ENCODE measurements at places on chromosomes 7 and 10.

DNA sequence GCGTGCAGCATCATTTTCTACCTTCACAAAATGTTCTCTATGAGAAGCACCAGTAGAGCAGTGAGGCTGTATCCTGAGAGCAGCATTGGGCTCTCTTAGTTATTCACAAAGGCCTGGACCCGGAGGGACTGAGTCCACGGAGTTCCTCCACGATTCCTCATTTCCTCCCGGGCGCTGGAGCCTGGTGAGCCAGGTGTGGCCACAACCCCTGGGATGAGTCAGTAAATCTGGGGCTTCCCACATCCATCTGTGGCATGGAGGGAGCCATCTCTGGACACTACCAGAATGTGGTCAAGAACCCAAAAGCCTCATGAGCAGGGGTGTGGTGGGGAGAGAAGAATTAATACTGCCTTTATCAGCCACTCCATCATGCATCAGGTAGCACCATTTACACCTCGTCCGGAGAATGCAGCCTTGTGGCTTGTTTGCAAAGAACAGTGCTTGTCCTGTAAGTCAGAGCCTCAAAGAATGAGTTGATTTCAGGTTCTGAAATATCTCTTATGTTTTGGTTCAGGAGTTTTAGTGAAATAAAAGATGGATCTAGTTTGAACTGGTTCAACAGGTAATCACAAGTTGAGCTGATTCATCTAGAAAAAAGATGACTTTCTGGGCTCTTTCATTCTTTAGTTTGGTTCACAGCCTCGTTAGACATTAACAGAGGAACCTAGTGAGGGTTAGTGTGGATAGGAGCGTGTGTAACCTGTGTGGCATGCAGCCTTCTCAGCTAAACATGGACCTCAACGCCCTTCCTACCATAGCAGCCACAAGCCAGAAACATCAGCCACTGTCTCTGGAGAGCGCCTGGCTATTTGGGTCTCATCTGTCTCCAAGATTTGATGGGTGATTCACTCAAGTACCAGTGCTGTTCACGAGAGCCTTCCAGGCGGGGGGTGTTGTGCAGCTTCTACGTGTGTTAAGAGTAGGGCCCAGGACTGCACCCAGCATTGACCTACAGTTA lies 95.2 kb downstream of the WDR37 start:
- peak; percentile 34 for DNase-seq

DNA sequence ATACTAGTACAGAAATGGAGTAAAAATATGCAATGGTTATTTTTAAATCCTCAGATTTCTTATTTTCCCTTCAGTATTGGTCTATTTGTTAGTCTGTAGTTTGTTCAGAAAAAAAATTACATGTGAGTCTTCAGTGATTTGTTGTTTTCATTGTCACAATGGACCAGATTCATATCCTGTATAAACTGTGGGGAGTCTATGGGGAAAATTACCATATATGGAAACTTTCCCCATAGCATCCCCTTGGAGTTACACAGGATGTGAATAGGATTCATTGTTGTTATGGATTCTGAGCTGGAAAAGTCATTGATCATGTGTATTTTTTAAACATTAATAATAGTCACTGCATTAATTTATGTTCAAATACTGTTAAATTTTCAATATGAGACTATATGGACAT lies 72.6 kb downstream of the ST7 start:
- DNase-seq = no peak

- no peak for DNase-seq
Observed at GRCh38 chr10:45561952-45562351, 110.6 kb downstream of the ZFAND4 start.

GRCh38 chr7:70415179-70415972 lies 716.6 kb upstream of the GALNT17 start:
- no peak for DNase-seq

DNA sequence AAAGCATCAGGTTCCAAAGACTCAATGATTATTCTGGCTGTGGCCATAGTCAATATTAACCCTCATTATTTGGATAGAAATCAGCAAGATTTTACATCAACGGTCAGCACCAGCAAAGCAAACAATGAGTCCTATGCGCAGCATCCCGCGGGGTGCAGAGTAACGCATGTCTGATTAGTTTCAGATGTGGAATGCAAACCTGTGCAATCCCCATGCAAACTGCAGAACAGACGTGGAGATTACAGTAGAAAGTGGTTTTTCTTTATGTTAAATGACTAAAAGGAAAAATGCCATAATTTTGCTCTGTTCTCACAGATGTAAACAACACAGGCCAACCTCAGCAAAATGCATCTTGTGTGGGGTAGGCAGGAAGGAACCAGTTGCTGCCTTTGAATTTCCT lies 258.1 kb upstream of the GRB10 start:
- no peak for DNase-seq

DNA sequence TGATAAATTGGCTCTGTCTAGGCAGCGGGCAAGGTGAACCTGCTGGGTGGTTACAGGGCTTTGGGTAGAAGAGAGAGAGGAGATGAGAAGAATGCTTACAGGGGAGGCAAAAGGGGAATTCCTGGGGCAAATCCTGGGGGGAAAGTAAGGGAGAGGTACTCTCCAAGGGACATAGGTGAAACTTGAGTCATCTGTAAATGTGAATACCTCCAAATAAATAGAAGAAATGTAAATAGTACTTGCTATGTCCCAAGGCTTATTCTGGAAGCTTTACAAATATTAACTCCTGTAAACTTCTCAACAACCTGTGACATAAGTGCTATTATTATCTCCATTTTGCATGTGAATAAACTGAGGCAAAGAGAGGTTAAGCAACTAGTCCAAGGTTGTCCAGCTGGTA lies 57.7 kb upstream of the CDK13 start:
- DNase-seq = no peak

GRCh38 chr7:16498122-16498521 lies 28.5 kb upstream of the LRRC72 start:
- no peak for DNase-seq
